ENCODE measurements at places on chromosomes 11 and 22. TPM values are rescaled to one million over a fixed set of nuclear protein-coding genes. Genes with fewer than 3 reads are reported as not detected.

DNA sequence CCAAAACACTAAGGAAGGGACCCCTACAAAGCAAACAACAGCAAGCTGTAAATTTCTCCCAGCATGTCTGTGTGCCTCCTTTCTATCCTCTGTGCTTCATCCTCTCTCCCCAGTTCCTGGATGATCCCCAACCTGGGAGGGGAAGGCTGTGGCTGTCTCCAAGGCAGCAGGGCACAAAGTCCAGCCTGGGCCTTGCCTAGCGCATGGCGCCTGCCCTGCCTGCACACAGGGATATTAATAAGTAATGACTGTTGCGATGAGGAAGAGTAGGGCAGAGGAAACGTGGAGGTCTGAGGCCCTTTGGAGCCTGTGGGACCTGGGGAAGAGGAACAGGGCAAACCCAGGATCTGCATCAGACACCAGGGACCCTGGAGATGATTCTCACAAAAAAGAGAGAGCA is 2.0 kb downstream of the USH1C start:
- no peak for DNase-seq

DNA sequence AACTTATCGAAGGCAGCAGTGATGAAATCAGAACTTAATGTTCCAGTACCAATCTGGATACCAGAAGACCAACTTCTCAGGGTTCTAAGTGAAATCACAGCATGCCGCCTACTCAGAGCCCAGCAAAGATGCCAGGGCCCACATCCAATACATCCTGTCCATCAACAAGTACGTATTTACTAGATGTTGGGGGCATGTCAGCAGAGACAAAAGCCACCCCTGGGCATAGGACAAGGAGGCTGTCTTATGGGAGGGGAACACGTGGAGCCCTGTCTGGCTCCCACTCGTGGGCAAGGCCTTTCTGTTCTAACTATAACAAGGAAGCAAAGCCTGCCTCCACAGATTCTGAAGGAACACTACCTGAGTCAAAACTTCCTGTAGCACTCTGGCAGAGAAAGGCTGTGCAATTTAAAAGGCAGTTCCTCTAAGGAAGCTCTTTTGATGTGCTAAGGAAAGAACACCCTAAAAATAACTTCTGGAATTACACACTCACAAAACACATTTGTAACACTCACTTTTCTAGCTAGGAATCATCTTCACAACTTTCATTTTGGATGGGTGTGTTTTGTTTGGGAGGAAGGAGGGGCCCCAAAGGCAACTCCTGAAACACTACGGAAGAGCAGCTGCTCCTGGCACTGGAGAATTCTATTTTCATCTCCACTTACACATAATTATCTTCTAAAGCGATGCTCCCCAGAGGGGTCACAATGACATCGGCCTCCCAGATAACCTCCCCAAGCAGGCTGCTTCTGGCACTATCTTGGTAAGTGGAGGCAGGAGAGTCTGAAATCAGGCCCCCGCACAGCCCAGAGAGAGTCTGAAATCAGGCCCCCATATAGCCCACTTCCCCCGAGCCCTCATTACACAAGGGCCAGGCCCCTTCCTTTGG is 14.2 kb downstream of the SMCO4 start:
- no peak for DNase-seq

OR4D5 gene
- not detected for total RNA-seq

RIBC2 gene
- 0.26 TPM for total RNA-seq

TMEM225 gene
- total RNA-seq: not detected

Measured in MCF 10A (cell line).